Activated CD4-positive, alpha-beta T cell treated with anti-CD3 and anti-CD28 coated beads, Interleukin-2, amount 50 U/mL, for 48 hours (primary cell): ENCODE measurements at places on chromosomes 7 and 10.

DNA sequence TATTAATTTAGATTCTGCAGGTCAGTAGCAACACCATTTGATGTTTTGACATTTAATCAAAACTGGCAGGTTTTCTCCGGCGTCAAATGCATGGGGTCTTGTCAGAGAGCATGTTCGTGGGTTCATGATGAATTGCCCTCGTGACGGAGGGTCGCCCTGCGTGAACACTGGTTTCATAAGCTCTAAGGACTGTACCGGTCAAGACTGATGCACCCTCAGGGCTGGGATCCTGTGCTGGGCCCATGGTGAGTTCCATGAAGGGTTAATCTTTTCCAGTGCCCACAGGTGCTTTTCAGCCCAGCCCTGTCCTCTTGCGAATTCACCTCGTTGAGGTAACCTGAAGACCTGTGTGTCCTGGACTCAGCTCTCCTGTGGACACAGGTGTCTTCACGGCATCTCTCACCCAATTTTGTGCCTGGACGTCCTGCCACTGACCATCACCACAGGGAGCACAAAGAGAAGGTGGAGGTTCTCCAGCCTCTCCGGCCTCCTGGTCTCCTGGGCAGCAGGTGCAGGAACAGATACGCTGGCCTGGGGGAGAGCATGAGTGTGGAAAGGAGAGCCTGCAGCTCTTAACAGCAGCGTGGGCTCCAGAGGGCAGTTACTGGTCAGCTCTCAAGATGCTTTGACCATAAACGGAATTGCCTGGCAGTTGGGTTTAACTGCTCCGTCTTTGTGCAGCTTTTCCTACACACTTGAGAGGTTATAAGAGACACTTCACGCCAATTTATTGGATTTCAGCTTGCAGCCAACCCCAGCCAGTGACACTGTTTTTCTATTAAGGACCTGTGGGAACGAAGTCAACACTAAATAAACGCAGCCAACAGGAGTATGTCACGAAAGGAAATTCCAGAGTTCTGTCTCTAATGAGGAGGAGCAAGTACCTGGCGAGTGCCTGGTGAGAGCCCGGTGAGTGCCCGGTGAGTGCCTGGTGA lies 37.4 kb upstream of the CFAP46 start:
- DNase-seq = no peak

DNA sequence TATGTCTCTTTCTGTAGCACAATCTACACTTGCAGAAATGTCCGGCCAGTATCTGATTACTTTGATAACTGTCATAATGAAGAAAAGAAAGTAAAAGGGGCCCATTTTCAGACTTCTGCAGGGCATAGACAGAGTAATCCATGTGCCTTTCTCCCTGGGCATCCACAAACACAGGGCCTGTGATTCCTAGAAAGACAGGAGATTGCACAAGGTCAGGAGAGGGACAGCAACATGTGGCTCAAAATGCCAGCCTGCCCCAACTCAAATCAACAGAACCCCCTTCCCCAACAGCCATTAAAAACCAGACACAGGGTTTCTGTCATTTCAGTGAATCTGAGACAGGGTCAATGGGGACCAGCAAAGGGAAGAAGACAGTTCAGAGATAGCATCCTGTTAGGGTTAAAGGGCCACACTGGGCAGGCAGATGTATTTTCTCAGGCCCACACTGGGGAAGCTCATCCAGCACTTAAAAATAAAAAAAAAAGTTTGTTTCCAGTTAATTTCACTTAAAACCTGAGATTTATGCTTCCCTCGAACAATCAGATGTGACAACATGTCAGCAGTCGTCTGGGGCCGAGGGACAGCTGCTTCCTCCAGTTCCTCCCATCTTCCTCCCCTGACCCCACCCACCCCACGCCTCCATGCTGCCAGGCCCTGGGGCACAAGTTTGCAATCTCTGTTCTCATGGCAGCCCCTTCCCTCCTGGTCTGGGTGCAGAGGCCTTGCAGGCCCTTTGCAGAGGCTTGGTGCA lies 30.7 kb upstream of the ACSL5 start:
- no peak for DNase-seq

- DNase-seq = no peak
Observed at GRCh38 chr10:114199239-114199638, 20.1 kb downstream of the TDRD1 start.

GRCh38 chr7:111312966-111313365 lies 222.0 kb downstream of the LRRN3 start:
- DNase-seq = no peak

GRCh38 chr7:128810473-128810872 lies 18.7 kb downstream of the CCDC136 start:
- DNase-seq = no peak

- no peak for DNase-seq
Observed at GRCh38 chr7:24440892-24441291, 132.4 kb upstream of the PALS2 start.

DNA sequence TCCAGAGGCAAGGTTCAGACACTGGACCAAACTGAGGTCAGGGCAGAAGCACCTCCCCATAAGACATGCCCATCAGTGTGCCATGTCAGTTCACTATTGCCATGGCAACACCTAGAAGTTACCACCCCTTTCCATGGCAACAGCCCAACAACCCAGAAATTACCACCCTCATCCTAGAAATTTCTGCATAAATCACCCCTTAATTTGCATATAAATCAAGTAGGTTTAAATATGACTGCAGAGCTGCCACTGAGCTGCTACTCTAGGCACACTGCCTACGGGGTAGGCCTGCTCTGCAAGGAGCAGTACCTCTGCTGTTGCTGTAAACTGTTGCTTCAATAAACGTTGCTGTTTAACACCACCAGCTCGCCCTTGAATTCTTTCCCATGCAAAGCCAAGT lies 12.7 kb downstream of the STEAP2 start:
- no peak for DNase-seq

DNA sequence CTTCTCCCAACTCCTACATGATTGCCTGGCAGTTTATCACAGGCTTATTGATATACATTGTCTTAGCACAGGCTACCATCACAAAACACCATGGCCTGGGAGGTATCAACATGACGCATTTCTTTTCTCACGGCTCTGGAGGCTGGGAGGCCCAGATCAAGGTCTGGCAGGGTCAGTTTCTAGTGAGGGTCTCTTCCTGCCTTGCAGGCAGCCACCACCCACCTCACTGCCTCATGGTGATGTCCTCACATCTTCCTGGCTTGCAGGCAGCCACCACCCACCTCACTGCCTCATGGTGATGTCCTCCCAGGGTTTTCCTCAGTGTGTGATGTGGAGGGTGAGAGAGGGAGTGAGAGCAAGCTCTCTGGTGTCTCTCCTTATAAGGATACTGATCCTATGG lies 599.3 kb upstream of the MKI67 start:
- no peak for DNase-seq

DNA sequence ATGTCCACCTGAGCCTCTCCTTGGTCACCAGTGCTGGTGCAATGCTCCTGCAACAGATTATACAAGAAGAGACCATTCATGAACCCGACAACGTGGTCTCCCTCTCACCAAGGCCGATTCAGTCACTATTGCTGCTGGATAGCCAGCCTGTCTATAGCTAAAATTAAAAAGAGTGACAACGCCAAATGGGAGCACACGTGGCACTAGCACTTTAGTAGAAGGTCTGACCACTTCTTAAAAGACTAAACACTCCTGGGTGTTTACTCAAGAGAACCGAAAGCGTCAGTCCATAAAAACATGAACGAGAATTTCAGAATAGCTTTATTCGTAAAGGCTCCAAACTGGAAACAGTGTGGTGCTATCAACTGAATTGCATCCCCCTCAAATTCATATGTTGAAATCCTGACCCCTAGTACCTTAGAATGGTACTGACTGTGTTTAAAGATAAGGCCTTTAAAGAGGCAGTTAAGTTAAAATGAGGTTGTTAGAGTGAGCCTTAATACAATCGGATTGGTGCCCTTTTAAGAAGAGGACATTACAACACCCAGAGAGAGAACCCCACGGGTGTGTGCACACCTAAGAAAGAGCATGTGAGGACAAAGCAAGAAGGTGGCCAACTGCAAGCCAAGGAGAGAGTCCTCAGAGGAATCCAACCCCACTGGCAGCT lies 4.4 kb upstream of the GALNTL5 start:
- DNase-seq = no peak

DNA sequence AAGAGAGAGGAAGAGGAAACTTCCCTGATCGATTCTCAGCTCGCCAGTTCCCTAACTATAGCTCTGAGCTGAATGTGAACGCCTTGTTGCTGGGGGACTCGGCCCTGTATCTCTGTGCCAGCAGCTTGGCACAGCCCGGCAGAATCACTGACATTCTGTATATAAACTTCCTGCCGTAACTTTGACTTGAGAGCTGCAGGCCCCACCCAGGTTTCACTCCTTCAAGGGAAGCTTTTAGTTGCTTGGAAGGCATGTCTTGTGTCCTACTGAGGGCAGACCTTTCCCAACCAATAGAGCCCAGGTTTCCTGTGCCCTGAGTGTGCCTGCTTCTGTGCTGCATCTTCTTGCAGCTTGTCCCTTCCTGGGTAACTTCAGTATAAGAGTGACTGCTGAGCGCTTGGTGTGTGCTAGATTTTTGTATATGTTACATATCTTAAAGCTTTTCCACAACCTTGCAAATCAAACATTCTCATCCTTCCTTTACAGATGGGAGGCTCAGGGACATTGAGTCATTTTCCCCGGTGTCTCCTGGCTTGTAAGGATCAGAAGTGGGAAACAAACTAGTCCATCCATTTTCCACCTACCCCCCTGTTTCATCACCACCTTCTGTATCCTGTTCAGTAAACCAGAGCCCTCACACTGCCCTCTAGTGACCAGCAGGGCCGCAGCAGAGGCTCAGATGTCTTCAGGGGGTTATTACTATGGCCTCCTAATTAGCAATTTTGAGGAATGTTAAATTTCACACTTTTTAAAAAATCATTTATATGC lies 225.2 kb upstream of the PRSS58 start:
- peak; percentile 72 for DNase-seq

GRCh38 chr10:28601012-28601411 lies 68.1 kb downstream of the WAC start:
- DNase-seq = no peak

GRCh38 chr10:35201234-35201633 lies 74.6 kb downstream of the CREM start:
- DNase-seq = no peak

DNA sequence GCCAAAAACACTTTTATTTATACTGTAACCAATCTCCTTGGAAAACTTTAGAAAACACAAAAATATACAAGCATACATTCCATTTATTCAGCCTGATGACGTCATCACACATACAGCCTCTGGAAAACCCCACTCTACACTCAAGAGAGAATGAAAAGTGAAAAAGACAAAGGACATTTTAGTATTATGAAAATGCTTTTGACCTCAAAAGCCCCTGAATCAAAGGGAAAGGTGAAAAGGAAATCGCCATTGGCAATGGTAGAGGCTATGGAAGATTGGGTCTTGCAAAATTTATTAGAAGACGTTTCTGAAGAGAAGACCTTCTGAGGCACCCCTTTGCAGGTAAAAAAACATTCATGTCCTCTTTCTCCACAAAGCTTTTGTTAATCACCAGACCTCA lies 82.9 kb upstream of the STRIP2 start:
- no peak for DNase-seq

DNA sequence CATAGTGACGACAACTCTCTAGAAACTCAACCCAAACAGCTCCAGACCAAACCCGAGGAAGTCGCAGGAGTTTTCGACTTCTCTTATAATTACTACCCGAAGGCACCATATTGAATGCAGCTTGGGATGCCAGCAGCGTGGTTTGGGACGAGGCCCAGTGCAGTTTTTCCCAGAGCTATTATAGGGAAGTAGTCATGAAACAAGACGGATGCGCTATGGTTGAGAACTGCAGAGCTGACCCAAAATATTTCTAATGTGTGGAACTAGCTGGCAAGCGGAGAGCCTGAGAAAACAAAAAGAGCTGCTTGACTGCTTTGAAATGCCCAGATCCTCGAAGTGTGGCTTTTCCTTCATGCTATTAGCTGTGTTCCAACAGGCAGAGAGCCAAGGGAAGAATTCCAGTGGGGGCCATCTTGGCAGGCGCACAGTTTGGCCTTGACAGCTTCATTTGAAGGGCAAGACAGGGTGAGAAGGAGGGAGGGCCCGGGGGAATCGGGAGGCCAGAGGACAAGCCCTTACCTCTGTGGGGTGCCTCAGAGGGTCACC lies 122.7 kb downstream of the CUL2 start:
- no peak for DNase-seq

- no peak for DNase-seq
Observed at GRCh38 chr10:133441780-133442179, 12.0 kb upstream of the SCART1 start.

GRCh38 chr7:2275101-2275500 lies 33.1 kb downstream of the NUDT1 start:
- no peak for DNase-seq

DNA sequence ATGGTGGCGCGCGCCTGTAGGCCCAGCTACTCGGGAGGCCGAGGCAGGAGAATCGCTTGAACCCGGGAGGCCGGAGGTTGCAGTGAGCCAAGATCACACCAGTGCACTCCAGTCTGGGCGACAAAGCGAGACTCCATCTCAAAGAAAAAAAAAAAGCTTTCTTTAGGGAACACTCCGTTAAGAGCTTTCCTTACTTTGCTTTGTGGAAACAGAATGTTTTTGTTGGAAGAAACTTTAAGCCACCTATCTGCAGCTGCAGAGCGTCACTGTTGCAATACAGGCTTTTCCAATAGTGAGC lies 641 bp upstream of the TPK1 start:
- no peak for DNase-seq

DNA sequence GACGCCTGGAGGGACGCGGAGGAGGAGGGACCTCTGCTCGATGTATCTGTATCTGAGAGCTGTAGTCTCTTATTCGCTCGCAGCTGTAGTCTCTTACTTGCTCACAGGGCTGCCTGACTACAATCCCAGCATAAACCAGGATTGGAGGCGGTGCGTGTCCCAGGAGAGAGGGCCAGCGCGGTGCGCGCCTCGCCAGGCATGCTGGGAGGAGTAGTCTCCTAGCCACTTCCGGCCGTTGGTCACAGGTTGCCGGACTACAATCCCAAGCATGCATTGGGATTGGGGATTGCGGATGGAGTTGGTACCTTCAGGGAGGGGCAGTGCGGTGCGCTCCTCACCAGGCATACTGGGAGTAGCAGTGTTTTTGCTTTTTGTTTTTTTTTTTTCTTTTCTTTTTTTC lies 421.7 kb upstream of the NUPR2 start:
- no peak for DNase-seq

DNA sequence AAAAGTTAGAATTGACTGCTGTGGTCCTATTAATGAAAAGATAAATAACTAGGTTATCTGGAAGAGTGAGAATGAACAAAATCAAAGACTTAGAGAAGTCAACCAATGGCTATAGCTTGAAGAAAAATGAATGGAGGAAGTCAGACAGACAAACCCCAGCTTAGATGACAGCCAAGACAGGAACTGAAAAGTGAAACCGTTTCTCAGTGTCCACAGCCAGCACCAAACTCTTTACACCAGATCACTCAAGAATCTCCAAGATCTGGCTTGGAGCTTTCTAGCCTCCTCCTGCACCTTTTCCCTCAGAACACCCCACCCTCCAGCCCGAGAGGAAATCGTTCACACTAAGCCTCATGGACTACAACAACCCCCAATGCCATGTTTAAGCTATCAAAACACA lies 167.0 kb downstream of the SFMBT2 start:
- no peak for DNase-seq
